Retina (tissue), 1 donor: ENCODE measurements at places on chromosomes 12 and 14.
A peak's percentile ranks its signal among the peaks of the same experiment; 100 is the strongest.

DNA sequence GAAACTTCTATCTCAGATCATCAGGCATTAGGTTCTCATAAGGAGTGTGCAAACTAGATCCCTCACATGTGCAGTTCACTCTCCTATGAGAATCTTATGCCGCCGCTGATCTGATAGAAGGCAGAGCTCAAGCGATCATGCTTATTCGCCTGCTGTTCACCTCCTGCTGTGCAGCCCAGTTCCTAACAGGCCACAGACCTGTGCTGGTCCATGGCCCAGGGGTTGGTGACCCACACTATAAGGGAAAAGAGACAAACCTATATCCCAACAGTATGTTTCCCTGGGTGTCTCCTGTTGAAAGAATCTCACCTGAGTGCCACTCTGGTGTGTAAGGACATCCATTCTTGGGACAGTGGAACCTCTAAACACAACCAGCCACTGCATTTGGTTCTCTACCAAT lies 186.3 kb downstream of the RIMBP2 start:
- no peak for DNase-seq

DNA sequence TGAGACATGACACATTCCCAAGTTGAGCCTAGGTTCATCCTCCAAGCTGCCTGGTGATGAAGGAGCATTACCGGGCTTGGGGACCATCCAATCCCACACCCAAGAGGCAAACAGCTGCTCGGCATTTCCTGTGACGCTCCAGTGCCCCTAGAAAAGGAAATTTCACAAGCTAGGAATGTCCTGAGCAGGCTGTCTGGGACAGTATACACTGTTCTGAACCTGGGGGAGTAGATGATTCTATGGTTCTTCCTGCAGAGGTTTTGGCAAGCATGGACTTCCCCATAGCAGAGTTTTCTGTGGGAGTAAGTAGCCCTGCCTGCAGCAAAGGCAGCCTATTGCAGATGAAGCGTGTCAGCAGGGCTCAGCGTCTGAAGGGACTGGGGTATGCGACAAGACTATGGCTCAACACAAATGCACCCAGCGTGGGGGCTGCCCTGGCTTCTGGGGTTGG lies 47.4 kb upstream of the SRSF5 start:
- DNase-seq, result peak; percentile 47

GRCh38 chr12:95943330-95943842 lies at the start of gene AMDHD1:
TSS of gene AMDHD1 (plus strand) at chr12:95943331. CDS start at chr12:95943399, 68 bp downstream.
- peak; percentile 82 for DNase-seq

GRCh38 chr12:62724947-62725451 lies 210.0 kb downstream of the PPM1H start:
- no peak for DNase-seq

DNA sequence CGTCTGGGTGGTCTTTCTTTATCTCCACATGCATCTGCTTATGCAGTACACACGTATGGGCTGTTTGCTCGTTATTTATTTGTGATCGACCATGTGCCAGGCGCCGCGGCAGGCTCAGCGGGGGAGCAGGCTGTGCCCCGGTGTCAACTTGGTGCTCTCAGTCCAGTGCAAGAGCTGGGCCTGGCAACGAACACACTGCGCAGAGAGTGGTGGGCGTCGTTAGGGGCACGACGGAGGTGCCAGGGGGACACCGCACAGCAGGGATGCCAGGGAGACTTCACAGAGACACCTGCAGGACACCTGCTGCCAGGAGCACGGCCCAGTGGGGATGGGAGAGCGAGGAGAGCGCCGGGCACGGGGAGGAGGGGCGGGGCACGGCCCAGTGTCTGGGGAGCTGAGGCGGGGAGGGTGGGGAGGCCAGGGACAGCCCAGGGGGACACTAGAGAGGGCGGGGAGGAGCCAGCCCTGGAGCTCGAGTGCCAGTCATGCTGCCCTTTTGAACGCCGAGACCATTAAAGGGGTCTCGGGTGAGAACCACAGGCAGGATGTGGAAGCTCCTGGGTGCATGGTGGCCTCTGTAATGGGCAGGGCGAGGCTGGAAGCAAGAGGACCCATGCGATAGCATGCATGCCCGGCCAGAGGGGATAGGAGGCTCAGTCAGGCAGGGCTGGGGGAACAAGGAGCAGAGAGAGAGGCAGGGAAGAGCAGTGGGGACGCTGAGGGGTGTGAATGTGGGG lies 652 bp upstream of the LRCOL1 start:
- no peak for DNase-seq

DNA sequence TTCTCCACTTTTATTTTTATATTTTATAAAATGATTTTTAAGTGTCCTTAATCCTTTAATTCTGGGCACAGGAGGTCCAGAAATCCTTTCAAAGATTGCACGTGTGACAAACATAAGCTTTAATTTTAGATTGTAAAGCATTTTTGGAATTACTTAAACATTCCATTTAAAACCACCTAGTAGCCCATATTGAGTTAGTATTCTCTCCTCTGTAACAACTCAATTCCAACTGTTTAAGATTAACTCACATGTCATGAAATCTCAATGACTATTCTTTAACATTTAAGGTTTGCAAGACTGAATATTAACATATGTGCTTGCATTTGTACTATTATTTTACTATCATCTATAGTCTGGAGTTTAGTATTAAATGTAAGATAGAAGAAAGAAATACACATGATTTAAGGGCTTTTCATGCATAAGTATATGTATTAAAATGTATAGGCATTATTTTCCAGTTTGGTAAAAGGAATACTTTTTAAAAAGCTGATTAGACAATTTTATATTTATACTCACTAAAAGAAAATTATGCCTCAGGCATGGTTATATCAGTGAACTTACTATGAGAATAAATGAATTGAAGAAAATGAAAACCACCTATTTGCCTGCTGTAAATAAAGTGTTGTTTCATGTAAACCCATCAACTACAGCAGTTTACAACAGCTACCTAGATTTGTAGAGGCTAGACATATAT lies 776.9 kb downstream of the SLC6A15 start:
- DNase-seq, result no peak

- no peak for DNase-seq
These were observed 9.4 kb upstream of the ABCC9 start for GRCh38 chr12:21950649-21951048.

- DNase-seq, result no peak
These were observed 249.2 kb downstream of the BTG1 start for GRCh38 chr12:91896286-91897024.

DNA sequence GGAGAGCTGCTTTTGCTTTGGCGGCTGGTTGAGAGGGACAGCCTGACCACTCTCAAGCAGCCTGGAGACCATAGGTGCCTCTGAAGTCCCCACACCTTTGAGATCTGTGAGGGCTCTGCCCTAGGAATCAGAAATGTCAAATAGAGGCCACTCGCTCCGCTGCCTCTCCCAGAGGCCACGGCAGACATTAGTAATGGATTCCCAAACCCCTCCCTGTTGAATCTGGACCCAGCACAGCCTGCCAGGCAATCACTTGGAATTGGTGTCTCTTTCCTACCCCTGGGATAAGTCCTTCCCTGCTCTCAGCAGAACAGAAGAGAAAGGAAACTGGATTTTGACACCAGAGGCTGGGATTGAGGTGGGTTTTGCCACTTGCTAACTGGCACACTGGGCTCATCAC lies 25.0 kb downstream of the MMAB start:
- DNase-seq, result no peak

DNA sequence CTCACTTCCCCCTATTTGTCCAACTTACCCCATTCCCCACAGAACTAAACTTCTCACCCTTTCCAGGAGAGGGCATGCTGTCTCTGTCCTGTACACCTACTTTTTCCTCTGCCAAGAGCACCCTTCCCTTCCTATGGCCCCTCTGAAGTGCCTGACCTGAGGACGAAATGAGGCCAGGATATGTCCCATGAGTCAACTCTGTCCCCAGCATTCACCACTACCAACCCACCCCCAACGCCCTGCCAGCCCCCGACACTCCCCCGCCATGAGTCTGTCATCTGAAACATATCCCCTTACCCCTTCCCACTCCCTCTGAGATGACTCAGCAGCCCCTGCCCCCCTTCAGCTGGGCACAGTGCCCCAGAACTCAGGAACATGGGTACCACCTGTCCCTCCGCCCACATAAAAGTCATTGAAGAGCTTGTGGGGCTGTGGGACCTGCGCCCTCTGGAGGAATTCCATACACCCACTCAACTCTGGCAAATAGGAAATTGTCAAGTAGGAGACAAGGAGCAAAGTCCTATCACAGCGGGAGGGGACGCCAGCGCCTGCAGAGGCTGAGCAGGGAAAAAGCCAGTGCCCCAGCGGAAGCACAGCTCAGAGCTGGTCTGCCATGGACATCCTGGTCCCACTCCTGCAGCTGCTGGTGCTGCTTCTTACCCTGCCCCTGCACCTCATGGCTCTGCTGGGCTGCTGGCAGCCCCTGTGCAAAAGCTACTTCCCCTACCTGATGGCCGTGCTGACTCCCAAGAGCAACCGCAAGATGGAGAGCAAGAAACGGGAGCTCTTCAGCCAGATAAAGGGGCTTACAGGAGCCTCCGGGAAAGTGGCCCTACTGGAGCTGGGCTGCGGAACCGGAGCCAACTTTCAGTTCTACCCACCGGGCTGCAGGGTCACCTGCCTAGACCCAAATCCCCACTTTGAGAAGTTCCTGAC lies 26.3 kb downstream of the ITGA7 start:
- DNase-seq, result peak; percentile 67

- DNase-seq, result no peak
These were observed 93.6 kb downstream of the OTX2 start for GRCh38 chr14:56716705-56717104.

DNA sequence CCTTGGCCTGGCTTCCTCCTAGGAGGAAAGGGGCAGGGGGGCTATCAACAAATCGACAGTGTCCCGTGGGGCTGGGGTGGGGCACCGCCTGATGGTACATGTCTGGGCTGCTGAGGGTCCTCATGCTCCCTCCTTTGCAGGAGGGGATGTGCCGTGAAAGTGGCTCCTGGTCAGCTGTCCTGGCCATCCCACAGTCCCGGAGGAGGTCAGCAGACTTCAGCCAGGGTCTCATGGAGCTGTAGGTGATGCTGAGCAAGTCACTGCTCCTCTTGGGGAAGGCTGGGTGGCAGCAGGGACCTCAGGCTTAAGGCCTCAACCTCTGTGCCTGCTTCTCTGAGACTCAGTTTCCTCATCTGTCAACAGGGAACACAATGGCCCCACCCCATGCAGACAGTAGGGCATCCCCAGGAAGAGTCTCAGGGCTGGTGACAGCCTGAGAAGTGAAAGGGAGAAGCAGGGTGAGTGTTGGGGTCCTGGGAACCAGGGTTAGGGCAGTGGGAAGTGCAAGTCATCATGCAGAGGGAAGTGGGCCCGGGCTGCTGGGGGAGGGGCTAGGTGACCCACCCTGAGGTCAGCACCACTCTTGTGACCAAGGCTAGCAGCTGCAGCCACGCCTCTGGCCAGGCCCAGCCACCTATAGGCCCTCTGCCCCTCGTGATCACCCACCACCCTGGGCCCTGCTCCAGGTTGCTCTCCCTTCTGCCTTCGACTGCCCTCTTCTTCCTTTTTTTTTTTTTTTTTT lies 4.4 kb upstream of the TNFAIP2 start:
- no peak for DNase-seq

- DNase-seq, result no peak
These were observed 12.5 kb downstream of the PLD4 start for GRCh38 chr14:104937161-104937560.

DNA sequence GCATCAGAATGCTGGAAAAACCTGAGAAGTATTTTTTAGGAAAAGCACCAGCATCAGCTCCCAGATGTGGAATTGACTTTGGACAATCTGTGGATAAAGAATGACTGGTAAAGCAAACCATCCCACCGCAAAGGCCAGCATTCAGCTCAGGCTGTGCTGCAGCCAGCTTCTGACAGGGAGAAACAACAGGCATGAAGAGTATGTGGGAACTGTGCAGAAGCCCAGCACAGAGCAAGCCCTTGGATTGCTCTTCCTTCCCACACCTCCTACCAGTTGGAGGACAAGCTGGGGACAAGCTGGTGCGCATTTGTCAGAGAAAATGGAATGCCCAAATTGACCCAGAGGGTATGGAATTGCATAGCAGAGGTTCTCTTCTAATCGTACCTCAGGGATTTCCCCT lies 228.1 kb downstream of the ANO2 start:
- no peak for DNase-seq
